ENCODE measurements at places on chromosomes 11 and 22.

- peak; percentile 93 for DNase-seq
Measured at GRCh38 chr11:78417888-78418583, 416 bp upstream of the GAB2 start.

DNA sequence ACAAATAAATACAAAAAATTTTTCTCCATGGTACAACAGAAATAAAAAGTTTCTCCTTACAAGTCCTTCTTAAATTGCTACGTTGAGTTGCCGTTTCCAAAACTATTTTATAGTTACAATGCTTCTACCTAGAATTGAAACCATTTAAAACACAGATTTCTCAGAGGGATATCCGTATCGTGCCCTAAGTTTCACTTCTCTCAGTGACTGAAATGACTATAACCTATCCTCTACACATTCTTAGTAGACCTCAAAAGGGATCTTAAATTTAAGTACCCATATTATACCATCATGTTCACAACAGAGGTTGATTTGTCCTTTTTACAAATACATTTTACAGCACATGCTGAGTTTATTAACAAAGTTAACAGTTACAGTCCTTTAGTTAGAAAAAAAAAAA lies 44.1 kb downstream of the USP28 start:
- DNase-seq = no peak

DNA sequence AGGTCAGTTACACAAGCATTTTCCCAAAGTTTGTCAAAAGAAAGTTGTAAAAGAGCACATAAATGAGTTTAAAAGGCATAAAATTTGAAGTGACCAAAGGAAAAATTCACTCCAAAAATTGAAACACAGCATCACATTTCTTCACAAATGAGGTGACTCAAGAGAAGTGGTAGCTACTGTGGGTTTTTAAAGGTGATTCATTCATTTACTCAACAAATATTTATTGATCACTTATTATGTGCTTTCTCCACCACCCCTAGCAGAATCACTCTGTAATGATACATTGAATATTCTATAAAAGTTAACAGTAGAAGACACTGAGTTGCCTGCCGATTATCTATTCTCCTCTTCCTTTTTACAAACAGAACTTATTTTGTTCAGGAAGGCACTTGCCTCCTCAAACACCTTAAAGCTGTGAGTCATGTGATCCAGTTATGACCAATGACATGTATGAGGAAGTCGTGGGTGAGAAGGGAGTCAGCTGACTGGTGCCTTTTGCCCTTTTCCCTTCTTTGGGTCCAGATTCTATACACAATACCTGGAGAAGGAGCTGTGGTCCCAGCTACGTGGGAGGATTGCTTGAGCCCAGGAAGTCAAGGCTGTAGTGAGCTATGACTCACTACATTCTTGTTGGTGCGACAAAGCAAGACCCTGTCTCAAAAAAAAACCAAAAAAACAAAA lies 67.7 kb upstream of the CLNS1A start:
- peak; percentile 33 for DNase-seq

DNA sequence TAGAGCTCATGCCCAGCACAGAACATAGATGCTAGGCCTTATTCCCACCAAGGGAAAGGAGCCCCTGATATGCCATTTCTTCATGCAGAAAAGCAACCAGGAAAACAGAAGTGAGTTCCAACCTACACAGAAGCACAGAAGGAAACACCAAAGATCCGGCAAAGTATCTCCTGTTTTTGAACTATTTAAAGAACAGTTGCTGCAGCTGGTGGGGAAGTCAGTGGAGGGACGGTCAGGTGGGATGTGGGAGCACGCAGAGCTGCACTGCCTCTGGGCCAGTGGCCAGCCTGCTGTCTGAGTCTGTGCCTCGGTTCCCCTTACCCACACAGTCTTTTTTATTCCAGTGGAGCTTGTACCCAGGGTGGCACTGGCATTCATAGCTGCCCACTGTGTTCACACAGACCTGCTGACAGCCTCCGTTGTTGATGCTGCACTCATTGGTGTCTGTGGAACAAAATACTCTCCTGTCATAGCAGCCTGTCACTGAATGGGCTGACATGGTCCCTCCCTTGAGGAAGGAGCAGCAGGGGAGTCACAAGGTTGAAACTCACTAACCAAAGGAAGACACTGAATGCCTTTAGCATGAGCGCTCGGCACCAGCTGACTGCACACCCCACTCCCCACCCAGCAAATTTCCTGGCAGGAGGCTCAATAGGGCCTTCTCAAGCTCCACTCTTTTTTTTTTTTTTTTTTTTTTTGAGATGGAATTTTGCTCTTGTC lies 37.9 kb downstream of the SCUBE2 start:
- peak; percentile 9 for DNase-seq

- no peak for DNase-seq
Measured at GRCh38 chr11:1261241-1262071, 38.6 kb downstream of the MUC5B start.

- peak; percentile 81 for DNase-seq
Measured at GRCh38 chr11:64870176-64870892, 8.1 kb downstream of the EHD1 start.

DNA sequence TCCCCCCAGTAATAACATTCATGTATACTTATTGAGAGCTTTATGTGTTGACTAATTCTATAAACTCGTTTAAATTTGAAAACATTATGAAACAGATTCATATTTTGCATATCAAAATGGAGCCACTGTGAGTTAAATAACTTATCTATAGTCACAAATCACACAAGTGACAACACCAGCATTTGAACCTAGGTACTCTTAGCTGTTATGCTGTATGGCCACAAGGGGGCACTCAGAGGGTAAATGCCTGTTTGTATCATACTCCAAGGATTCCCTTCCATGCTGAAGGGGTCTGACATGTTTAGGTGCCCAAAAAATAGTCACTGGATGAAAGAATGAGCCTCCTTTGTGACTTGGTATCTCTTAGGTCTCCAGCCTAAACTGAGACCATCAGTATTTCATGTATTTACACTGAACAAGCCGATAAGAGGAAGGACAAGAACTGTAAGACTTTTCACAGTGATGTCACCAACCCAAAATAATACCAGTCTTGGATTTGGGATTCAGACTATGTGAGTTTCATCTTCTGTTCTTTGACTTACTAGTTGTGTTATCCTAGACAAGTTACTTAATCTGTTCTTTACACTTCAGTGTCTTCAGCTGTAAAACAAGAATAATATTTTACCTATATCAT lies 12.2 kb upstream of the OR52D1 start:
- peak; percentile 82 for DNase-seq

Data from hematopoietic multipotent progenitor cell treated with erythropoietin and hydrocortisone succinate and interleukin-3 and kit ligand, for 4 days (in vitro differentiated cells).